ENCODE measurements at places on chromosomes 4 and X.

GRCh38 chr4:147580396-147580795, 36.8 kb upstream of the TMEM184C start:
- DNase-seq, result peak; percentile 3

DNA sequence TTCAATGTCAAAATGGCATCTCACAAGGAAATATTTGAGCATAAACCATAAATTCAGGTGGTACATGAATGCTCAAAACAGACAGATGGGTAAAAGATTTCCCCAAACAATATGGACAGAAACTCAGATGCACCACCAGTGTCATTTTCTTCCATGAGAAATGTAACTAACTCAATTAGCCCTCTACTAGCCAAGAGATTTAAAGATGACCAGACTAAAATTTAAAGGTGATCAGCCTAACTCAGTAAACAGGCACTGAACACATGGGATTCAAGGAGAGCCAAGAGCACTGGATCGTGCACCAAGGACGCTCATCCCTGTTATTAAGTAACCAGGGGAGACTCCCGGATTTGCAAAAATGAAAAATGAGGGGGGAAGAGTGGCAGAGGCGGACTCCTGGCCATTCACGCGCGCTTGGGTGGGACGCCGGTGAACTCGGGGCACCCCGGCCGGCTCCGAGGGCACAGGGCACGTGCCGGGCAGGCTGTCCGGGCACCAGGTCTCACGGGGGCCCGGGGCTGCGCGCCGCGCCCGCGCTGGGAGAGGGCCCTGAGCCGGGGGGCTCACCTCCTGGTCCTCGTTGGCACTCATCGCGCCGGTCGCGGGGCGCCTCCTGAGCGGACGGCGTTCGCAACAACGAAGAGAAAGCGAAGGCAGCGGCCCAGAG, 490 bp downstream of the RWDD4 start:
- peak; percentile 40 for DNase-seq

DNA sequence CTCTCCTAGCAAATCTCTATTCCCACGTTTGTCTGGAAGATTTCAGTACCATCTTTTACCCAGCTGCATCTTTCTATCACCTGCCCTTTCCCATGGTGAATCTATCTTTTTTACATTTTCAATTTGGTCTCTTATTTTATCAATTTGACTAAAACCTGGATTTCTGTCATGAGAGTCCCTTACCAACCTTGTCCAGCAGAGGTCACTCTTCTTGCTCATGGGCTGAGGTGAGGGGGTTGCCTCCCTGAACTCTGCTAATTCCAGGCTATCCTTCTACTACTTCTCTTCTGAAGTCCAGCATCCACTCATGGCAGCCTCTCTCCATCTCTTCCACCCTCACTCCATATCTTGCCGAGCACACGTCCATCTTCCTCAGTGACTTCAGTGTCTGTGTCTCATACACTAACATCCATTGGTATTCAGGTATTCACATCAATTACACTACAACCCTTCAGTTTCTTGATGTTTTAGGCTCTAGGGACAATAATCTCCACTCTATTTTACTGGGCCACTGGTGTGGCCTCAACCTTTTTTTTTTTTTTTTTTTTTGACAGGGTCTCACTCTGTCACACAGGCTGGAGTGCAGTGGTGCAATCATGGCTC, 17.8 kb upstream of the ZNF827 start:
- DNase-seq, result peak; percentile 38

DNA sequence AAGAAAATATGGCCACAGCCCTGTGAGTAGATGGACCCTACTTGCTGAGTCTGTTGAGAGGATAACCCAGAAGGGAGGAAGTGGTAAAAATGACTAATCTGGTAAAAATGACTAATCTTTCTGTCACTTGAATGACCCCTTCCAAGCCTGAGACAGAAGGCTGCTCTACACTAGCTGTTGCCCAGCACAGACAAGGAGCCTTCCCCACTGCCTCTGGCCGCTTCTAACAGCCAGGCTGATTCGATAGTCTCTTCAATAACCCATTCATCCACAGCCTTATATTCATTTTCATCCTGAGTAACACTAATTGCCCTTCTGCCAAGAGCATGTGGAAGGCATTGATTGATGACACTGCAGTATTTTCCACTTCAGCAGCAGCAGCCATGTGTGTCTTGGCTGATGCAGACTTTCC, 18.4 kb downstream of the MAGEB17 start:
- peak; percentile 76 for DNase-seq

DNA sequence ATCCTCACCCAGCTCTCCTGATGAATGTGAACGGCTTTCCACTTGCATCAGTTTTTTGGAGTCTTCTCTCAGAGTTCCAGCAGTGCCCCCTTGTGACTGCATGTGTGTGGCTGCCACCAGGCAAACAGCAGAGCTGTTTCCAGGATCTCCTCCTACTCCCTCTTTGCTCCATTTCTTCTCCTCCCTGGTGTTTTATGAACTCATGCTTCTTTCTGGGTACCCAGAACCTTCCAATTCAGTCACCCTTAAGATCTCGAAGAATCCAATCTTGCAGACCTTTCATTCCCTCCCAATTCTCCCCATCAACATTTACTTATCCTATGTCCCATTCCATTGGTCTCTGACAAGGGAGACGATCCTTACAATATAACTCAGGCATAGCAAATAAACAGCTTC, 6.8 kb upstream of the TCEANC start:
- peak; percentile 53 for DNase-seq

DNA sequence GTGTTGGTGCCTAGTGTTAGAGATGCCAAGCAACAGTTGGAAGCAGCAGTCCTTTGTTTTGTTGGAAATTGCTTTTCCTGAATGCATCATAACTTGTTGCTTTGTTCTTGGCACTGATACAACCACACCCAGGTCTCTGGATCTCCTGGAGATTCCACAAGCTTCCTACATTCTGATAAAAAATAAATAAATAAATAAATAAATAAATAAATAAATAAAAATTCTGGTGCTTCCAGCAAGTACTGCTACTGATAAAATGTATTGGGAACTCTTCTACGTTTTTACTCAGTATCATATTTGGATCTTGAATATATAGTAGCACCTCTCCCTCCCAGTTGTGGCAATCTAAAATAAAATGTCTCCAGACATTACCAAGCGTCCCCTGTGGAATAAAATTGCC, 62.7 kb upstream of the GRID2 start:
- DNase-seq, result no peak

DNA sequence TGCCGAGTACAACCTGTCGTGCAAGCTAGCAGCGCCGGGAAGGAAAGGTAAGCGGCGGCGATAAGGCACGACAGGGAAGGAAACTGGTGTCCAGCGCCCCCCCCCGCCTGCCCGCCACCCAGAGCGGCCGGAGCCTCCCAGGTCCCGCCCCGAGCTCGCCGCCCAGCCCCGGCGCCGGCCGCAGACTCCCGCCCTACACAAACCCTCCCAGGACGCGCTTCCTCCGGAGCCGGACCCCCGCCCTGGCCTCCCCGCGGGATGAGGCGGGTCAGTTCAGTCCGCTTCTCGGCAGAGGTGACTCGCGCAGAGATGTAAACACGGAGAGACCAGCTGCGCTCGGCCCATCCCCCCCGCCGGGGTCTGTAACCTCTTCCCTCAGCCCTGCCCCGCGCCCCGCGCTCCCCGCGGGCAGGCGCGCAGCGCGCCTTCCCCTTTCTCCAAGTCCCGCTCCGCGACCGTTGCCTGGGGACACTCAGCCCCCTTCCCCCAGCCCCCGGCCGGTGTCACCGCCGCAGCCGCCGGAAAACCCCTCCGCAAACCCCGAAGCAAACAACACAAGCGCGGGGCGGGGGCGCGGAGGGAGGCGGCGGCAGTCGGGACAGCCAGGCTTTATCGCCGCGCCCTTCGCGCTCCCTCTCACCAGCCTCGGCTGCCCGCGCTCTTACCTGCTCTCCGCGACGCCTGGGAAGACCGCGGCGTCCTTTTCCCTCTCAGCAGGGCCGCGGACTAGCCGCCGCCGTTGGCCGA, 543 bp downstream of the ELF2 start:
- DNase-seq, result peak; percentile 91

GRCh38 chrX:97685753-97686152, 802.0 kb downstream of the RPA4 start:
- peak; percentile 28 for DNase-seq

GRCh38 chr4:122053186-122053585, 98.9 kb upstream of the BLTP1 start:
- DNase-seq, result no peak

DNA sequence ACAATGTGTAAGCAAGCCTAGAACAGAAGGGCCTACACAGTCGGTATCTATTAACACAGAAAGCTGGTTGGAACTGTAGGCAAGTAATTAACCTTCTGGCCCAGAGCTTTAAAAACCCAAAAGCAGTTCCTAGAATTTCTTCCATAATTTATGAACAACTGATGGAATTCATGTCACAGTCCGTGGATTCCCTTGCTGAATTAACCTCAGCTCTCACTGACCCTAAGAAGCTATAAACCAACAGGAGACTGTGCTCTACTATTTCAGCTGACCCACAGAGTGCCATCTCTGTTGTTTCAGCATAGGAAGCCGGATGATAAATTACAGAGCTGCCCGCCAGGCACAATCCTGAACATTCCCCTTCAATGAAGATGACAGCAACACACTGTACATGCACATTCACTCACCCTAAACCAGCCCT, 157.3 kb downstream of the PRDM5 start:
- no peak for DNase-seq

DNA sequence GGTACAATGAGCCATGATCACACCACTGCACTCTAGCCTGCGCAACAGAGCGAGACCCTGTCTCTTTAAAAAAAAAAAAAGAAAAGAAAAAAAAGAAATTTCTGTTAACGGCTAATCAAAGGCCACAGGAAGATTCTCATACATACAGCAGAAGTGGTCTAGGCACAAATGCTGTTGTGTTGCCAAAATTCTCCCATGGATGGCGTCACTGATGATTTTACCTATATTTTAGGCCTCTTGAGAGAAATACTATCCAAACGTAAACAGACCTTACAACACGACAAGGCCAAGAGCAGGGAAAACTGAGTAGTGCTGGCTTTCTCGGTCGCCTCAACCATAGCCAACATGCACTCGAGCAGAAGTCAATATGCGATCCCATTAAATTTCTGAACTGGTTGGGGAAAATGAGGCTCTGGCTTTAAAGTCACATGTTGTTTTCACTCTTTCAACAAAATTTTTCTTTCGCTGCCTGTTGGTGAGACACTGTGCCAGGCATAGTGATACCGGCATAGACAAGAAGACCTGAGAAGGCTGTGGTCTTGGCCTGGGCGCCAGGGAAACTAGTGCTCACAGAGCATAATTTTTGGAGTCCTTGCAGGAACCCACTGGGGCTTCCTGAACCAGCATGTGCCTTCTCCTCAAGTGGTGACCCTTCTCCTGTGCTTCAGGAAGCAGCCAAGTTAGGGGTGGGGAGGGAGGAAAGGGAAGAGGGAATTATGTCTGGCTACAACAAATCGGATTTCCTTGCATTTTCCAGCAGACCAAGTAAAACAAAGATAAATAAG, 20.6 kb downstream of the SH3KBP1 start:
- DNase-seq, result peak; percentile 86

DNA sequence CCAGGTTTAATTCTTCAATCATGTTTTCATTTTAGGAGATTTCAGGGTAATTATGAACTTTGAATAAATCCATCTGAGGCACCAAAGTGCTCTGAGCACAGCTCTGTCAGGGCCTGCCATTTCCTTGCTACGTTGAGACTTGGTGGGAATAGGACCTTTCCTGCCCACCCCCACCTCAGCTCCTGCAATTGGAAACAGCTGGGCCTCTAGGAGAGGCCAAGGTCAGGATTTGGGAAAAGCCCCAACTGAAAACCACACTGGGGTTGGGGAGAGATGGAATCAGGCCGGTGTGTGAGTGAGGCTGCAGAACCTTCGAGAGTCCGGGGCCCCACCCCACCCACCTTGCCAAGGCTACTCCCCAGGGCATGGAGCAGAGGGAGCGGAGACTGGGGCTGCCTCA, 212.7 kb upstream of the BCOR start:
- DNase-seq, result no peak

- no peak for DNase-seq
Measured at GRCh38 chrX:64202808-64203325, 2.6 kb downstream of the AMER1 start.

- peak; percentile 32 for DNase-seq
Measured at GRCh38 chrX:44908153-44908552, 35.2 kb downstream of the KDM6A start.

GRCh38 chr4:56995525-56995924, 16.8 kb downstream of the POLR2B start:
- DNase-seq, result no peak

DNA sequence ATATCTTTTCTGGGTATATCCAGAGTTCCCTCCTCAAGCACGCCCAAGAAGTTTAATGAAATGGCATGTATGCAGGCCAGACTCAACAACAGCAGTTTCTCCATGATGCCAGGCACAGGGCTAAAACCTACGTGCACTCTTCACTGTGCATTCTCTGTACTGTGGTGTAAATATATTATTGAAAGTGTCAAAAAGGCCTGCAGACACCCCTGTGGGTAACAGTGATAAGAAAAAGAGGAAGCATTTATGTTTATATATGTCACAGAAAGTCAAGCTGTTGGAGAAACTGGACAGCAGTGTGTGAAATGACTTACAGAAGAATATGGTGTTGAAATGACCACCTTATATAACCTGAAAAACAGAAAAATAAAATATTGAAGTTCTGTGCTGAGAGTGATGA, 29.6 kb upstream of the DCAF8L1 start:
- DNase-seq, result no peak

DNA sequence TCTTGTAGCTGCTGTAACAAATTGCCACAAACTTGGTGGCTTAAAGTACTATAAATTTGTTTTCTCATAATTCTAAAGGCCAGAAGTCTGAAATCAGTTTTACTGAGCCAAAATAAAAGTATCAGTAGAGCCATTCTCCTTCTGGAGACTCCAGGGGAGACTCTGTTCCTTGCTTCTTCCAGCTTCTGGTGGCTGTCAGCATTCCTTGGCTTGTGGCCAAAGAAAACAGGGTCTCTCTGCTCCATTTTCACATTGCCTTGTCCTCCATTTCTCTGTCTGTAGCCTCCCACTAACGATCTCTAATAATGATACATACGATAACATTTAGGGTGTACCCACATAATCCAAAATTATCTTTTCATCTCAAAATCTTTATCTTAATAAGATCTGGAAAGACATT, 200.4 kb downstream of the MAB21L2 start:
- DNase-seq, result no peak

DNA sequence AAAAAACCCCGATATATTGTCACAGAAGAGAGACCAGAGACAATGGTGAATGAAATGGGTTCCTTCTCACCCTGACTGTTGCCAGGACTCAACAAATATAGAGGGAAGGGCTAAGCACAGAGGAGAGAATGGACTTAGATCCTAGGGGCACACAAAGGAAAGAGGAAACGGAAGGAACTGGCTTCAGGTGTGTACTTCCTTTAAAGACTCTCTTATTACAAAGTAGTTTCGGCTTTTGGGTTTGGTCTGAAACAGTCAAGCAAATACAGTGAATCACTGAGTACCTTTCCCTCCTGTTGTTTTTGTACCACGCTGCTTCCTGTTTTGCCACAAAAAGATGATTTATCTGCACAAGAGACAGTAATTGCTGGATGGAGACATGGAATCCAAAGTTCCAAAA, 46.1 kb upstream of the S100G start:
- DNase-seq, result no peak

- no peak for DNase-seq
Measured at GRCh38 chr4:153276971-153277370, 67.5 kb upstream of the MND1 start.

GRCh38 chrX:118464501-118464900, 31.1 kb upstream of the DOCK11 start:
- DNase-seq, result no peak

- DNase-seq, result no peak
Measured at GRCh38 chr4:89306486-89307177, 968 bp downstream of the GPRIN3 start.
